ENCODE measurements at places on chromosomes 12 and 14. TPM values are rescaled to one million over a fixed set of nuclear protein-coding genes. Genes with fewer than 3 reads are reported as not detected.
A peak's percentile ranks its signal among the peaks of the same experiment; 100 is the strongest.

- no peak for DNase-seq
These were observed 900 bp downstream of the AMN start for GRCh38 chr14:102923201-102923924.

GRCh38 chr14:25411781-25412757 is 362.1 kb upstream of the STXBP6 start:
- DNase-seq = peak; percentile 2

- DNase-seq = no peak
These were observed 10.0 kb downstream of the DACT1 start for GRCh38 chr14:58647777-58648176.

The SERPINA10 gene
- not detected for total RNA-seq

DNA sequence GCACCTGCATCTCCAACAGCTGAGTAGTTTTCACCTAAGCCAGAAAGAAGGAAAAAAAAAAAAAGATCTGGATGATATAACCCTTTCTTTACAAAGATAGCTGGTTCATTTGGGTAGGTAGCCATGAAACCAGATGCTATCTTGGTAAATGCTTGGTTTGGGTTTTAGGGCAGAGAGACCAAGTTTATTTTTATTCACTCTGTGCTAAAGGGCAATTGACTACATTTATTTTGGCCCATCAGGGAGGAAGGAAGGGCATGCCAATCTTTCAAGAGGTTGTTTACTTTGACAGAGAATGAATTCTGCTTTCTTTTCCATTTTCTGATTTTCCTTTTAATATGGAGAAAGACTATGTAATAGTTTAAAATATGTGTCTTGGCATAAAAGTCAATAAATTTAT is 91.0 kb downstream of the NTN4 start:
- no peak for DNase-seq

Data from Calu3 (cell line).